Activated naive CD4-positive, alpha-beta T cell treated with anti-CD3 and anti-CD28 coated beads, Interleukin-2, amount 10 ng/mL, durations not matched to agents 7 days and 5 days (primary cell): ENCODE measurements at places on chromosomes 6 and 20.

DNA sequence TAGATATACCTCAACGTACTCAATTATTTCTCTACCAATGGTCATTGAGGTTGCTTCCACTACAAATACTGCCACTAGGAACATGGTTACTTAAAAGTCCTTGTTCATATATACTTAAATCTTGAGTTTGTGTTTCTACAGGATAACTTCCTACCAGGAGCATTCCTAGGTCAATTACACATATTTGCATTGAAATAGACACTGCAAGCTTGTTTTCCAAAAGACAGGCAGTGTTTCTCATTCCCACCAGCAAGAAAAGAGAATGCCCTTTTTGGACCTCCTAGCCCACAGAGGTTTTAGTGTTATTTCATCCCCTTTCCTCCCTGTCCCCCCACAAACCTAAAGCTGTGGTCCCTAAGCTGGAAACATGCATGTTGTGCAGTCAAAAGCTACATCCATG lies 177.3 kb downstream of the ID4 start:
- no peak overlapping the region for H3K4me3 ChIP-seq
- H3K27ac ChIP-seq = no peak overlapping the region
- no peak for DNase-seq
- H3K4me1 ChIP-seq = no peaks in the 10 kb centered on the region
- no peaks in the 10 kb centered on the region for H3K36me3 ChIP-seq

DNA sequence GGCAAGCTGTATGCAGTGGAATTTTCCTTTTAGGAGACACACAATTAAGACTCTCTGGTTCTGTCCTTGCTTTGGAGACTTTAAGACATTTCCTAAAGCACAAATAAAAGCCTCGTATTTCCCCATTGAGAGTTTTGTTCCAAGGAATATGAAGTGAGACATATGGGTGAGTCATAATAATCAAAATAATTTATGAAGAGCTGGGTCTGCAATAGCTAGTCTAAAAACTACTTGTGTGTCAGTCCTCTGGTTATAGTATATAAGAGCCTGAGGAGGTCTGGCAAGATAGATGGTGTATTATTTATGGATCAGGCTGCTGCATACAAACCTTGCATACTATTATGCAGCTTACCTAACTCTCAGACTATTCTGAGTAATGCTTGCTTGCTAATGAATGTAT lies 142.6 kb downstream of the ADGRG6 start:
- DNase-seq = no peak
- no peak overlapping the region for H3K27ac ChIP-seq
- H3K4me3 ChIP-seq = no peak overlapping the region
- H3K4me1 ChIP-seq = no peaks in the 10 kb centered on the region
- peaks cover 4% of the 10 kb centered on the region for H3K27me3 ChIP-seq
- no peaks in the 10 kb centered on the region for H3K36me3 ChIP-seq

DNA sequence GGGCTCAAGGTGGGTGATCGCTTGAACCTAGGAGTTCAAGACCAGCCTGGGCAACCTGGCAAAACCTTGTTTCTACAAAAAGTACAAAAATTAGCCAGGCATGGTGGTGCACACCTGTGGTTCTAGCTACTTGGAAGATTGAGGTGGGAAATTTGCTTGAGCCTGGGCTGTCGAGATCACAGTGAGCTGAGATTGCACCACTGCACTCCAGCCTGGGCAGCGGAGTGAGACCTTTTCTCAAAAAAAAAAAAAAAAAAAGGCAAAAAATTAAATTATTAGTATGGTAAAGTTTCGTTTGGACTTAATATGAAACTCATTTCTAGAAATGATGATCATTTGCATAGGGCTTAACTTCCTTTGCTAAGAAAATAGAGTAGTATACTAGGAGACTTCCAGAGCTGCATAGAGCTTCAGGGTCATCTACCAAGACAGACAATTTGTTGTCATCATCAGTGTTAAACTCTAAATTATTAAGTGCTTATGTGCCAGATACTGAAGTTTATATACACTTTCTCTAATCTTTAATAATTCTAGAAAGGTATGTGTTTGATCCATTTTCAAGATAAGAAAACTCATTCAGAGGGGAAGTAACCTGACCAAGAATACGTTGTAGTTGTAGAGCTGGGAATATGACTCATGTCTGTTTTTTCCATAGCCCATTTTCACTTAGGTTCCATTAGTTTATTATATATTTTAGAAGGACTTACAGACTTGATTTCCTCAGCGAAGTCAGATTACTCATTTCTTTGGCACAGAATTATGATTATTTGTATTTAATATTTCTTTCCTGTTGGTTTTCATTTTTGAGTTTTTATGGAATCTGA lies 84.5 kb downstream of the SLC16A10 start:
- no peaks in the 10 kb centered on the region for H3K36me3 ChIP-seq
- H3K4me1 ChIP-seq = peaks cover 19% of the 10 kb centered on the region
- no peak overlapping the region for H3K27ac ChIP-seq

- H3K4me1 ChIP-seq = no peaks in the 10 kb centered on the region
- no peak for DNase-seq
- no peak overlapping the region for H3K4me3 ChIP-seq
- H3K27ac ChIP-seq = no peak overlapping the region
- no peaks in the 10 kb centered on the region for H3K27me3 ChIP-seq
Observed at GRCh38 chr6:126026001-126026400, 39.7 kb downstream of the TRMT11 start.

- no peak for DNase-seq
- no peaks in the 10 kb centered on the region for H3K27me3 ChIP-seq
- H3K4me3 ChIP-seq = no peak overlapping the region
- no peaks in the 10 kb centered on the region for H3K4me1 ChIP-seq
Observed at GRCh38 chr6:135256866-135257265, 75.8 kb downstream of the MYB start.
